ENCODE measurements at places on chromosomes 16 and 17.

GRCh38 chr17:83079352-83079747 is at the start of gene METRNL:
Gene METRNL (plus strand): TSS chr17:83079609. CDS start chr17:83079816, 207 bp downstream.
- DNase-seq = no peak

- DNase-seq = no peak
These were observed 178.3 kb upstream of the CA10 start for GRCh38 chr17:52336796-52337195.

DNA sequence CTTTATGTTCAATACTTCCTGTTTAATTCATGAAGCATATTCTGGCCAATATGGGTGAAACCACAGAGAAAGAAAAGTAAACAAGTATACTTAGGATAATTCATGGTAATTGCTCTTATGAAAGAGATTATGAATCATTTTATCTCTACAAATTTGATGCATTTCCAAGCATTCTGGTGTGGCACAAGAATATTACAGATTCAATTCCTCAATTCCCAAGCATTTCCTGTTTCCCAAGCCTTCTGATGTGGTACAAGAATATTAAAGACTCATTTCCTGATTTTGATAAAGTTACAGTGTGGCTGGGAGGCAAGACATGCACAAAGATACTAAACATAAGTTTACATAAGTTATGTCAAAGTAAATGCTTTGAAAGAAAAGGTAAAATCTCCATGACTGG is 126.1 kb upstream of the NUDT7 start:
- no peak for DNase-seq

DNA sequence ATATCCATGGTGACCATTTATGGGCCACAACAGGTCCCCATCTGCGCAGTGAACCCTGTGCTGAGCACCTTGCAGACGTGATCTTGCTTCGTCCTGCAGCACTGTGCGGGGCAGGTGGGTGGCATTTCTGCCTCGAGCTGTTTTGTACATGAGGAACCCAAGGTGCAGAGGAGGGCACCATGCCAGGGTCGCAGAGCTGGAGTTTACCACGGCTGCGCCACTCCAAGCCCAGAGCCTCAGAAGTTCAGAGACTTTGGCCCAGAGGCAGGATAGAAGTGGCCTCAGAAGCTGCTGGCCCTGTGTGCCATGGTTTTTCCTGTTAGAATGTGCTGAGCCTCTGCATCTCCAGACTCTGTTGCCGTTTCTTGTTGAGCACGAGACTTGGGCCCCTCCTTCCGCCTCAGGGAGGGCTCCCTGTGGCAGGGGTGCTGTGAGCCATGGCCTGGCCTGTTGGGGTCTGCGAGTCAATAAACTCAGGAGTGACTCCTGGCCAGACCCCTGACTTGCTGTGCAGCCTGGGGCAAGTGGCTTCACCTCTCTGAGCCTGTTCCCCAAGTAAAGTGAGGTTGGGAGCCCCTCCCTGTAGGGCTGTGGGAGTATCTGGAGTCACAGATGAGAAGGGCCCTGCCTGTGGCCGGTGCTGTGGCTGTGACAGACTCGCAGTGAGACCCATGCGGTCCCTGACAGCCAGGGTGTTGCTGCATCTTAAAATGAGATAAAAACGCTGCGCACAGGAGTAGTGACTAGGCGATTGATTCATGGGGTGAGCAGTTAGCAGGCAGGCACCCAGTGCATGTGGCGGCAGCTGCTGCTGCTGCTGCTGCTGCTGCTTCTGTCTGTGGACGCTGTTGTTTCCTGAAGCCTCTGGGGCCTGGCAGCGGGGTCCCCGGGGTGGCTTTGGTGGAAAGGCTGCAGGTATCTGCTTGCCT is 11.8 kb downstream of the MAP2K3 start:
- DNase-seq = no peak

- DNase-seq = no peak
These were observed 23.0 kb downstream of the SLC35G3 start for GRCh38 chr17:35170968-35171771.

All from NCI-H2029 treated with DMSO at 0.1 percent for 48 hours (cell line).